EL (cell line): ENCODE measurements at places on chromosomes 6 and 20.

- DNase-seq: no peak
Measured at GRCh38 chr6:43878127-43878634, 108.2 kb downstream of the VEGFA start.

- no peak for DNase-seq
Measured at GRCh38 chr20:3172126-3172932, 1.0 kb downstream of the LZTS3 start.

DNA sequence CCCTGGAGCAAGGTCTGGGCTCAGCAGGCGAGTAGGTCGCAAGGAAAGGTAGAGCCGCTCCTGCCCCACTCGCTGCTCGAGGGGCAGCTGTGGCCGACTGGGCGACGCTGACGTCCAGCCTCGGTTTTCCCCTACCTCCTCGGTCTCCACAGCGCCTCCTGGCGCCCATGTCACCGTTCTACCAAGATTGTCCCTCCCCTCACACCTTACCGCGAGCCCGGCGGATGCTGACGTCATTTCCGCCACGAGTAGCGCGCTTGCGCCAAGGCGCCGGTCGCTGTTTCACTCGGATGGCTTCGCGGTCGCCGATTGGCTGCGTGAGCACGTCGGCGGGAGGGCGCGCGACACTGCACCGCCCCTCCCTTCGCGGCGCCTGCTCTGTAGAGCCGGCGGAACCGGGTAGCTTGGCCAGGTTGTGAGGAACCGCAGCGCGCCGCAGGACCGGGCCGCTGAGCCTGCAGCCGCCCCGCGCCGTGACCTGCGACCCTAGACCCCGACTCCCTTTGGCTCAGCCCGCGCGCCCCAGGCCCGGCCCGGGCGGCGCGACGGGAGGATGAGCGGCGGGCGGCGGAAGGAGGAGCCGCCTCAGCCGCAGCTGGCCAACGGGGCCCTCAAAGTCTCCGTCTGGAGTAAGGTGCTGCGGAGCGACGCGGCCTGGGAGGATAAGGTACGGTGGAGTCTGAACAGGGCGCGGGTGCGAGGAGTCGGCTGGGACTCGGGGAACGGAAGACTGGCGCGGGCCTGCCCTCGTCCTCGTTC is at the start of gene RAB5IF:
RAB5IF (plus strand) TSS at position 381 of the 759 bp plus-strand sequence; CDS start at position 554, 173 bp downstream.
- peak; percentile 98 for DNase-seq

DNA sequence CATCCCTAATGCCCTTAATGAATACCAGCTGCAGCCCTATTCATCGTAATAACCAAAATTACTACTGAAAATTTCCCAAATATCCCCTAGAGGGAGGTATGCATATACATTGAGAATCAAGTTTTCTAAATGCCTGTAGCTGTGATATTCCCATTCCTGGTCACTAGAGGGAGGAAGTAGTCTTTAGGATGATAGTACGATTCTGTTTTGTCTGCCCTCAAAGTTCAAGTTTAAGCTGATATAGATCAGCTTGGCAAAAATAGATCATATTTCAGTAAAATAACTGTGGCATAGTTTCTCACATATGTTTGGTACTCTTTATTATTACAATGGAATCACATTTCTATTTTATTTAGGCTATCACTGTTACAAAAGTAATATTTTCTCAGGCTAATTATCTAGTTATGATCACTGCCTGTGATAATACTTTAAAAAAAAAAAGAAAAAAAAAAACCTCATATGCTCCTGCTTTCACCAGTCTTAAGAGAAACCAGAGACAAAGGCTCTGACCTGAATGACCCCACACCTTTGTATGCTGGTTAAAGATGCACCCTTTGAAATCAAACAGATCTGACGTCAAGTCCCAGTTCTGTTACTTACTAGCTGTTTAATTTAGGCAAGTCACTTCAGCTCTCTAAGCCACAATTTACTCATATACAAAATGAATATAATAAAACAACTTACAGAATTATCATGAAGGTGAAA is 11.0 kb downstream of the TSPYL1 start:
- DNase-seq: peak; percentile 83

- no peak for DNase-seq
Measured at GRCh38 chr6:81979767-81980166, 227.3 kb upstream of the TENT5A start.

DNA sequence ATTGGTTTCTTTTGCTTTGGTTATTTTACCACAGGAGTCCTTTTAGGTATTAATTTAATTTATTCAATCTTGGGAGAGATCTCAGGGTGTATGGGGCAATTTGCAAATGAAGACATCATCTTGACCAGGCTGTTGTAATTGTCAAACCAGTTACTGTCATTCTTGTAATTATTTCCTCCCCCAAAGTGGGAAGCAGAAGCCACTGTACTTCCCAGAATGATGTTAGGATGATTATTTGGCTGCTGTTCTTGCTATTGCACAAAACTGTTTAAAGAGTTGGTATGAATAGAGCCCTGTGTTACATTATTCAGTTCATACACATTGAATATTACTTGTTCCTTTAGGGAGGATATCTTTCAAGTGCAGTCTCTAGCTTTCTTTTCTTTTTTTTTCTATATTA is 1.7 kb downstream of the TAAR6 start:
- no peak for DNase-seq

- DNase-seq: no peak
Measured at GRCh38 chr6:47182291-47182957, 127.3 kb downstream of the TNFRSF21 start.

GRCh38 chr6:41522780-41523548 is 23.2 kb upstream of the FOXP4 start:
- no peak for DNase-seq

- no peak for DNase-seq
Measured at GRCh38 chr6:2213086-2213485, 32.3 kb downstream of the GMDS start.

DNA sequence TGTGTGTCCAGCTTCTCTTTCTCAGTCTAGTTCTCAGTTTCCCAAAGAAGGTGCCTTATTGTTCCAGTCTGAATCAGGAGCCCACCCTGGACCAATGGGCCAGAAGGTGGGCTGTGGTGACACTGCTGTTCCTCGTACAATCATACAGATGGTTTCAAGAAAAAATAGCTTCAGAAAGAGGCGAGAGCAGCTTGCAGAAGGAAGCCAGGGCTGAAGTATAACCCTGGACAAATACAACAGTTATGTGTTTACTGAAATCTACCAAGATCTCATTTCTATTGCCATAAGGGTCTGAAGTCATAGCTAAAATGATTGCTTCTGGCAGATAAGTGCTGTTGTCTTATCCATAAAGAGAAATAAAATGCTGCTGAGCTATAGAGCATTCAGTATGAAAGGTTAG is 75.4 kb downstream of the PFDN4 start:
- DNase-seq: no peak

- no peak for DNase-seq
Measured at GRCh38 chr20:13571662-13572061, 67.1 kb downstream of the TASP1 start.

DNA sequence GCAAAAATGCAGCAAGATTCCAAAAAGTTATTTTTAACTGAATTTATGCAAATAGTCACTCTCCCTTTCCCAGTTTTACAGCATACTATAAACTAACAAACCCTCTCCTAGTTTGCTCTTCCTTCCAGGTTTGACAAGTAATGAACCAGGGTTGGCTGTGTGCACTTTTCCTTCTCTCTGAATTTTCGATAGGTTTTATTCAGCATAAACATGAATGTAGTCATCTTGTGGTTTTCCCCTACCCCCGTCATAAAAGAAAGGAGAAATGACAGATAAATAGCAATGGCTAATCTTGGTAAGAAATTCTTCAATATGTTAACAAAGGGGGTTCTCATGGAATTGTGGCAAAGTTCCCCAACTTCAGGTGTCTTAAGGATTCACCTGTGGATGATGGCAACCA is 26.3 kb downstream of the PRDM1 start:
- no peak for DNase-seq

DNA sequence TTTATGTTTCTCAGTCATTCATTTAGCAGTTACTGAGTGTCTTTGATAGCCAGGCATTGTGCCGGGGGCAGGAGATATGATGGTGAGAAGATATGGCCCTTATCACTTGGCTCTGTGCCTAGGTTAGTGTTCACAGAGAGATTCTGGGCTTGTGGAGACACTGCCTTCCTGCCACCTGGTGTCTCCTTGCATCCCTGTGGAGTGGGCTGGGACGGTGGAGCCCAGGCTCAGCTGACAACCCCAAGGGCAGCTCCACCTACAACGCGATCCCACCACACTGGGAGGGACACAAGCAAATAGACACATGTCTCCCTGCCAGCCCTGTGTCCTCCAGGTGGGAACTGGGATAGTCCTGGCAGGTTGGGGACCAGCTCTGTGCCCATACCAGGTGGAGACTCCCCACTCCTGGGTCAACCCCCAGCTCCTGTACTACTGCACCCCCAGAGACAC is 30.3 kb upstream of the VEGFA start:
- DNase-seq: no peak

GRCh38 chr6:111367393-111368088 is 115.5 kb downstream of the REV3L start:
- DNase-seq: no peak

GRCh38 chr6:2986722-2987221 is 12.9 kb upstream of the NQO2 start:
- peak; percentile 94 for DNase-seq

- DNase-seq: no peak
Measured at GRCh38 chr20:32546918-32547752, 38.0 kb downstream of the NOL4L start.

GRCh38 chr20:47502271-47503239 is 868 bp downstream of the NCOA3 start:
- peak; percentile 59 for DNase-seq

GRCh38 chr20:63080411-63080810 is 73.6 kb upstream of the BHLHE23 start:
- DNase-seq: no peak

- DNase-seq: peak; percentile 37
Measured at GRCh38 chr6:150898399-150899170, 33.1 kb downstream of the MTHFD1L start.

GRCh38 chr6:17580518-17581048 is 19.5 kb upstream of the FAM8A1 start:
- DNase-seq: peak; percentile 57

DNA sequence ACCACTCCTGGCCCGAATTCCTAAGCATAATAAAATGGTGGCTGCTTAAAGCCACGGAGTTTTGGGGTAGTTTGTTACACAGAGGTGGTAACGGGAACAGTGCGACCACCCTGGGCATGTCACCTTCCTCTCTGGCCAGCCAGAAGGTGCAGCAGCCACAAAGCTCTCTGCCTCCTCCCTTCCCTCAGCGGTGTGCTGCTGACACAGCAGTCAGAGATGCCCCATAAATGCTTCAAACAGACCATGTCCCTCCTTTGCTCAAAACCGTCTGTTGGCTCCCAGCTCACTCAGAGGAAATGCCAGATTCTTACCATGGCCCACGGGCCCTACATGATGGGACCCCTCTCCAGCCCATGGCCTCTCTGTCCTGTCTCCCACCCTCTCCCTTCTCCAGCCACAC is 12.1 kb upstream of the TCF15 start:
- DNase-seq: no peak

DNA sequence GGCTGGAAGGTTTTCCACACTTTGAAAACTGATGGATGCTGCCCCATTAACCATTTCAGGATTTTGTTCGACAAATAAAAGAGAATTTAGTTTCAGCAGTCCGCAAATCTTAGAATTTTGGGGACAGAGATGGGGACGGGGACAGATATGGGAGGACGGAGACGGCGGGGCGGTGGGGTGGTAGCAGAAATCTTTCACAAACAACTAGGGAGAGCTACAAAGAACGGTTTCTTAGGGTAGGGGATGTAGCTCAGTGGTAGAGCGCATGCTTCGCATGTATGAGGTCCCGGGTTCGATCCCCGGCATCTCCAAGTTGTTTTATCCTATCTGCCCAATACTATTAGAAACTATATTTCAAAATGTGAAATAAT is 15.1 kb downstream of the HMGN4 start:
- DNase-seq: peak; percentile 79

DNA sequence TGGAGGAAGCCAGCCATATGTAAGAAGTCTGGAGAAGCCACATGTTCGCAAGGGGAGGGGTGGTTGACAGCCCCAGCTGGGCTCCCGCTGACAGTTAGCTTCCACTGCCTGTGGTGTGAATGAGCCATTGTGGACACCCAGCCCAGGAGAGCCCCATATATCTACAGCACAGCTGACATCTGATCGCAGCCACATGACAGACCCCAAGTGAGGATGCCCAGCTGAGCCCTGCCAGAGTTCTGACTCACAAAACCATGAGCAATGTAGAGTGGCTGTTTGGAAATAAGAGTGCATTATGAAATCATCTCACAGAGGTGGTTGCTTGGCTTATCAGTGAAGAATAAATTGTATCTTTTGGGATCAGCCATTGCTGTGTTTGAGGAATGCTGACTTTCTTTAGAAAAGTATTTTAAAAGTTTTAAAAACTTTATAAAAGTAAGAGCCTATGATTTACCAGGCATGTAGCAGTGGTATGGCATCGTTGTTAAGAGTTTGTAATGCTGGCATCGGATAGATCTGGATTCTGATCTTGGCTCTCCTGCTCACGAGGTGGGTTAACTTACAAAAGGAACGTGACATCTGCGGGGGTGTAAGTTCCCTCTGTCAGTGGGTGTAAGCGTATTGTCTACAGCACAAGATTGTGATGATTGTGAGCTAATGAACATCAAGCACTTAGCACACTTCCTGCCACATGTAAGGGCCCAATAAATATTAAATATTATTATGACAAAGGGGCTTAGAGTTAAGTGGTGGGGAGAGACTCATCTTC is 24.1 kb downstream of the CFAP61 start:
- DNase-seq: peak; percentile 55

- DNase-seq: no peak
Measured at GRCh38 chr20:5927749-5928462, 22.4 kb downstream of the TRMT6 start.

DNA sequence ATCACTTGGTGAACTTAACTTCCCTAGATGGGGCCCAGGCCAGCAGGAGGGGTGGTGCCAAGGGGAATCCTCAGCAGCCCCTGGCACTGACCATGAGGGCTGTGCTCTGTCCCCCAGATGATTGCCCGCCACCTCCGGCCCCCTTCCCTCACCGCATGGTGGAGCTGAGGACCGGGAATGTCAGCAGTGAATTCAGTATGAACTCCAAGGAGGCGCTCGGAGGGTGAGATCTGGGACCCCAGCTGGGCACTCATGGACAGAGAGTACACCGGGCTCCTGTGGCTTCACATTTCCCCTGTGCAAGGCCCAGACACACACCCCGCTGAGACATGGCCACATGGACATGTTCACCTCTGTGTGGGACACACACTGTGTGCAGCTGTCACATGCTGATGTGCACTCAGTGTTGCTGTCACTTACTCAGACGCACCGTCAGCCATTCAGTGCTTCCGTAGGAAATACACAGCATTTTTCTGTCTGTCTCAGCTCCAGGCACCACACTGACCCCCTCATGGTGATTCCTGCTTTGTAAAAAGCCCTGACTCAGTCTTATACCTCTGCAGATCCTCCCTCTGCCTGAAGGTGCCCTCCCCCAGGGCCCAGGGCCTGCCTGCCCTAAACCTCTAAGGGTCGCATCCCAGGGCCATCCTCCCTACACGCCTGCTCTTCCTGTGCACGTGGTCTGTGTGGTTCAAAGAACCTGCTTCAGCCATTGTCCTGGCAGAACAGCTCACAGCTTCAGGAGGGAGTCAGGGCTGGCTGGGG is 4.4 kb downstream of the MYLK2 start:
- DNase-seq: no peak

GRCh38 chr20:59939052-59939878 is 840 bp downstream of the PPP1R3D start:
- no peak for DNase-seq
